T-helper 1 cell (primary cell): ENCODE measurements at places on chromosomes 11 and 22.
A peak's percentile ranks its signal among the peaks of the same experiment; 100 is the strongest.

DNA sequence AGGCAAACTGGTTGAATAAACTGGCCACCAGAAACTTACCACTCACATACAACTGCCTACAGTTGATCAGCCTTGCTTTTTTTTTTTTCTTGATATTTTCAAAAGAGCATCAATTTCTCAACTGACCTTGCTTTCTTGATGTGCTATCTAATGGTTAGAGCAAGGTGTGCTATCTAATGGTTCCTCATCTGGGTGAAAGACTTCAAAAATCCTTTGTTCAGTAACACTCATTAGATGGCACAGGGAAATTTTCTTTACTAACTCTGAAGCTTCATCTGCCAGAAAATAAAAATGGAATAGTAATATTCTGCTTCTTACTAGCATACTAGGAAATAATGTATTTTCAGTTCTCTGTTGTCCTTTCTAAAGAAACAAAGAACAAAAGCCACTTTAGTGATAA lies 51.2 kb upstream of the RAPSN start:
- DNase-seq, result no peak

DNA sequence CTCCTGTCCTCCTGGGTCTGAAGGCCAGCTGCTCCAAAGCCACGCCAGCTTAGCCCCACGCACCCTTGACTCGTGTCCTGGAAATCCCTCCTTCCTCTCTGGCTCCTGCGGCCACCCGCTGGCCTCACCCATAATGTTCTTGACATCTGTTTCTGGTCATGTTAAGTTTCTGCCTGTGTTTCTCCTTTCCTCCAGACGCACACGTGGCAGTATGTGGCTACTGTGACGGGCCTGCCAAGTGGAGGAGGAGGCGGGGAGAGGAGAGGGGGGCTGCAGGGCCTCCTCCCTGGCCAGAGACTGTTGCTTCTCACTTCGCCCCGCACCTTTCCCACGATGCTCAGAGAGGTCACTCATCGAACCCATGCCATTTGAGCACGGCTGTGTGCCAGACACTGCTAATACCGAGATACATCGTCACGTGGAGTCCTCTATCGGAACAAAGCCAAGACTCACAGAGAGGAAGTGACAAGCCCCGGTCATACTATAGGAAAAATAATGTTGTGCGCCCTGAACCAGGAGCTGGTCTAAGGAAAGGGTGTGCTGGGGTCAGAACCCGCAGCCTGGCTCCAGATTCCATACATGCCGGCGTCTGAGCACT lies 11.5 kb downstream of the C1QTNF6 start:
- DNase-seq, result peak; percentile 2

DNA sequence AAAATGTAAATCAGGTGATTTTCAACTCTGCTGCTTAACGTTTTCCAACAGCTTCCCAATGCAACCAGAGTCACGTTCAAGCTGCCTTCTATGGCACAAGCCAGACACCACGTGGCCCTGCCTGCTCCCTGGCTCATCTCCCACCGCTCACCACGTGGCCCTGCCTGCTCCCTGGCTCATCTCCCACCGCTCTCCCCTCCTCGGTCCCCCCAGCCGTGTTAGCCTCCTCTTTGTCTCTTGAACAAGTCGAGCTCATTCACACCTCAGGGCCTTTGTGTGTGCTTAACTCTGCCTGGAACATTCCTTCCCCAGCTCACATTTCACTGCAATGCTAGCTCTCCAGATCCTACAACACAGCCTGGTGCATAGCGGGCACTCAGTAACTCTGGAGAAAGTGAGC lies 307.6 kb downstream of the CTTN start:
- no peak for DNase-seq

DNA sequence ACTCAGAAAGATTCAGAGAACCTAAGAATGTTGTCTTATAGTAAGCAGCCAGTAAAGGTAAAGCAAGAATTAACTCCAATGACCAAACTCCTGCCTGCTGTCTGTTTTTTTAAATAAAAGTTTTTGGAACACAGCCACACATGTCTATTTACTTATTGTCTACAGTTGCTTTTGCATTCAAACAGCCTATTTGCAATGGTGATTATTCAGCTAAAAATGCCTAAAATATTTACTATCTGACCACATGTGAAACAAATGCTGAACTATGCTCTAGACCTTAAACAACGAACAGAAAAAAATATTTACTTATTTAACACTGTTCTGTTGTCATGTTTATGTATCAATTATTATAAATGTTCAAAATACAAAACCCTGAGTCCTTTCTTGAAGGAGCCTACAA lies 1246.6 kb downstream of the FAM181B start:
- DNase-seq, result no peak

DNA sequence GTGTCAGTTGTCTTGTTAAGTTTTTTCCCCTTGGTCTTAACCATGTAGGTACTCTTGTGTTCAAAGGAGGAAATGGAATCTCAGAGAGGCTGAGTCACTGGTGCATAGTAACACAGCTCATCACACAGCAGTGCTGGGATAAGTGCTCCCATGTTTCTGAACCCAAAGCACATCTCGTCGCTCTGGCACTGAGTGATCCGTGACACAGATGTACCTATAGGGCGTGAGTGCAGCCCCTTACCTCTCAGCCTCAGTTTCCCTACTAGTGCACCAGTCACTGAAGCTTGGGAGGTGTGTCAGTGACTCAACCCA lies 234.0 kb downstream of the ST3GAL4 start:
- DNase-seq, result no peak

GRCh38 chr11:34613552-34614056 lies 7.3 kb upstream of the EHF start:
- no peak for DNase-seq

DNA sequence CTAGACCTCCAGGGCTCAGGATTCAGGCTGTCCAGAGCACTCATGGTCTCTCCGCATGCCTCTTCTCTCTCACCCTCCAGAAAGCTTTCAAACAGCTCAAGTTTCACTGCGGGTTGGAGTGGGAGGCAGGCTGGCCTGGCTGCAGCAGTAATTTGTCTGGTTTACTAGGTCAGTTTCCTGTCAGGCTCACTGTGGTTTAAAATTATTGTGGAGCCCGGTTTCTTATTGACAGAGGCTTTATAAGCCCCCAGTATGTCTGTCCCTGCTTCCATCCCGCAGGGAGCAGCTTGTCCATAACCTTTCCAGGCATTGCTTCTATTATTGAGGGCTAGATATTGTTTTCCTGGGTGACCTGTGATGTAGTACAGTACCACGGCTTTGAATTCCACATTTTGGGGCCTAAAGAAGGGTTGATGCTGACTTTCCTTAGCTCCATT lies 235.3 kb upstream of the SORL1-AS1 start:
- no peak for DNase-seq

DNA sequence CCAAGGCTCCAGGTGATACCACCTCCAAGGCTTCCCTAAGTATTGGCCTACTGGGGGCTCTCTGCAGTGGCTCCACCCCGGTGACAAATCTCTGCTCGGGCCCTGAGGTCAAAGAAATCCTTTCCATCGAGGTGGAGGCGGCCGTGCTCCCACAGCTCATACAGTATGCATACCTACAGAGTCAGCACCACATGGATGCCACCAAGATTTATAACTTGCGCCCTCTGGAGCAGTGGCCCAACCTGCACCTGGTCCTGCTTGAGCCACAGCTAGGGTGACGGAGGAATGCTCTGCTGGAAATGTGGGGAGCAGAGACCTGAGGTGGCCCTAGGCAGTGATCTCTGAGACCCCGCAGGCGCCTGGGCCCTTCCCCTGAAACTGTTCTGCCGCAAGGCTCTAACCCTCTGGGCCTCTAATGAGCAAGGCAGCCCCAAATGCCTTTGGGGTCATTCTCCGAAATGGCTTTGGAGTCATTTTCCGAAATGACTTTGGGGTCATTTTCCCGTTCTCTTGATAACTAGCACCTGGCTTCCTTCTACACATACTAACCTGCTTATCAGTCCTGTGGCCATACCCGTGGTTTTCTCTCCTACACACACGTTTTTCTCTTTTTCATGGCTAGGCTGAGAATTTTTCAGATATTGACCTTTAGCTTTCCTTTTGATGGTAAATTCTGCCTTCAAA lies 33.9 kb downstream of the TMEM45B start:
- no peak for DNase-seq

DNA sequence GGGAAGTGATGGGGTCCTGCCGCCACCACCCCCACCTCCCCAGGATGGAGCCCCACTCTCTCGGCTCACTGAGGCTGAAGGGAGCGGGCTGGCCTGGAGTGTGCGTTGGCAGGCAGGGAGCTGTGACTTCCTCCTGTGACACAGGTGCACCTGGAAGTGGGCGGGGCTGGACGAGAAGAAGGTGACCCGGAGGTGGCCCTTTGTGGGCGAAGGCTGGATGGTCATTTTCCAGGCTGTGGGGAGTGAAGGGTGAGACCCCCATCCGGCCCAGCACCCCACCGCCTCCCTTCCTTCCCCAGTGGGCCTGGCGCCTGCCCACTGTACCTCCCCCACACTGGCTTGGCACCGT lies 15.3 kb downstream of the IL17REL start:
- no peak for DNase-seq

DNA sequence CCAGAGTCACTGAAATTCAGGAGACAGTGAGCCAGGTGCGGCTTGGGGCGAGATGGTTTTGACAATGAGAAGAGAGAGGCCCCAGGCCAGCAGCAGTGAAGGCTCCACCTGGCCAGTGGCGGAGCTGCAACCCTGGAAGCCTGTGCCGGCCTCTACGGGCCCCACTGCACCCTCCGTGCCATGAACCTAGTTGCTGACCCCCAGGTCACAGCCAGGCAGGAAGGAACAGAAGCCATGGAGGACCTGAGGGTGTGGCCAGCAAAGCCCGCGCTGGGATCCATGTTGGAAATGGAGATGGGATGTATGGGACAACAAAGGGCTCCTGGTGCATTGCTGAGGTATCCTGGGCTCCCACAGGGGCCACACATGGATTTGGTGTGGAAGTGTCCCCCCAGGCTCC lies 1528.5 kb downstream of the BRD1 start:
- DNase-seq, result no peak

DNA sequence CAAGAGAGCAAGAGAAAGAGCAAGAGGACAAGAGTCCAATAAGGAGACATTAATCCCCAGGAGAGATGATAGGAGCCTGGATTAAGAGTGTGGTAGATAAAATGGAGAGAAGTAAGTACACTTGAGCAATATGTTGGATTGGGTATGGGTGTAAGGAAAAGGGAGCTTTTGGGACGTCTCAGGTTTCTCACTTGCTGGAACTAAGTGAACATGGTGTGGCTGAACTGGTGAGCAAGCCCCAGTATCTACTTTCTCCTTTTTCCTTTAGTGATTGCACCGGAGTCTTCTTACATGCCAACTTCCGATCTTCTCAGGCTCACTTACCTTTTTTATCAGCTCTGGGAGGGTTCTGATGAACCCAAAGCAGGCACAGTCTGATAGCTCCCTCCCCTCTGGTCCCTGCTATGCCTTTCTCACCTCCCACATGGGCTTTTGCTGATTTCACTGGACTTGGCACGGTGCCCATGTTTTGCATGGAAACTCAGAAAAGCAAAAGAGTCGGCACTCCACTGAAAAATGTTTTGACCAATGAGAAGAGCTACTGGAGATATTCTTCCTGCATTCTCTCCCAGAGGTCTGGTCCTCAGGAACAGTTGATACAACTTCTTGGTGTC lies 14.5 kb upstream of the APLNR start:
- DNase-seq, result no peak

DNA sequence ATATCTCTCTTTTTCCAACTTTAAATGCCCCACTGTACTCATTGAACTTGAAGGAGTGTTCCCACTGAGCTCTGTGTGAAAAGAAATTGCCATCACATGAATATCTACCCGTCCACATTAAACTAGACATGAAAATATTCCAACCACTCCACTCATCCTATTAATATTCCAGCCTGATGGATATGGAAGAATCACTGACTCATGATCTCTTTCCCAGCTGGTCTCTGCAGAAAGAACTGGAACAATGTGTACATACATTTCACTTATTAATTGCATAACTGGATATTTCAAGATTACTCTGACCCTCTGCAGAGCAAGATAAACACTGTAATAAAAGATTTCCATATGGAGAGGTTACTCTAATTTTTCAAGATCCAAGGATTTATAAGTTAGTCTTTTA lies 711.1 kb upstream of the LRRC4C start:
- DNase-seq, result no peak

GRCh38 chr22:19765477-19766239 lies 5.1 kb downstream of the TBX1 start:
- no peak for DNase-seq

GRCh38 chr22:45212306-45212709 lies 28.4 kb downstream of the KIAA0930 start:
- no peak for DNase-seq

DNA sequence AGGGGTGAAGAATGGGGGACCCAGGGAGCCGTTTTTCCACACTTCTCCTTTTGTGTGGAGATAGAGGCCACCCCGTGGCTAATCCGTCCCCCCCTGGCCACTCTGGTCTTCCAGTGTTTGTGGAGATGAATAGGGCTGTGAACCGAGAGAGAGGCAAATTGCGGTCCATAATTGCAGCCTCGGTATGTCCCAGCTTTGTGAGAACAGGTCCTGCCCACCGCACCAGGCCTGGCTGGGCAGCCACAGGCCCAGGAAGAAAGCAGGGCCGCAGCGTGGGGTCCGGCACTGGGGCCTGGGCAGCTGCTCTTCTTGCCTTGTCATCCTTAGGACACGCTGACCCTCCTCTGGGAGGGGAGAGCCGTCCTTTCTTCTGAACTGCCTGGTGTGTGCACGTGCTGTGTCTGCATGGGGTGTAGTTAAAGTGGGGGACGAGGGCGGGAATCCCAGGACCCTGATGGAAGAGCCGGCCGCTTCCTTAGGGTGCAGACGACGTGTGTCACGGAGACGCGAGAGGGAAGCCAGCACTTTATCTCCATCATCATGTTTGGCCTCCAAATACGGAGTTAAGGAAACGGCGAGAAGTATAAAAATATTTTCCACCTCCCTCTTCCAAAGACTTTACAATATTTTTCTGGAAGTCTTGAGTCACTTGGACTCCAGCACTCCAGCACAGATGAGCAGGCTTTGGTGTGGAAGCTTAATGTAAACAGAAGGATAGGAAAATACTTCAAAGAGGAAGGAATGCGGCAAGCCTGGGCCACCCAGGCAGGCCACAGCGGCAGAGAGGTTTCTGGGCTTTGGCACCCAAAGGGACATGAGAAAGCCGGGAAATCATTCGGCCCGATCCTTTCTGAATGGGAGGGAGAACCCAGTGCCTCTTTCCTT lies 1248.4 kb downstream of the BRD1 start:
- DNase-seq, result no peak

DNA sequence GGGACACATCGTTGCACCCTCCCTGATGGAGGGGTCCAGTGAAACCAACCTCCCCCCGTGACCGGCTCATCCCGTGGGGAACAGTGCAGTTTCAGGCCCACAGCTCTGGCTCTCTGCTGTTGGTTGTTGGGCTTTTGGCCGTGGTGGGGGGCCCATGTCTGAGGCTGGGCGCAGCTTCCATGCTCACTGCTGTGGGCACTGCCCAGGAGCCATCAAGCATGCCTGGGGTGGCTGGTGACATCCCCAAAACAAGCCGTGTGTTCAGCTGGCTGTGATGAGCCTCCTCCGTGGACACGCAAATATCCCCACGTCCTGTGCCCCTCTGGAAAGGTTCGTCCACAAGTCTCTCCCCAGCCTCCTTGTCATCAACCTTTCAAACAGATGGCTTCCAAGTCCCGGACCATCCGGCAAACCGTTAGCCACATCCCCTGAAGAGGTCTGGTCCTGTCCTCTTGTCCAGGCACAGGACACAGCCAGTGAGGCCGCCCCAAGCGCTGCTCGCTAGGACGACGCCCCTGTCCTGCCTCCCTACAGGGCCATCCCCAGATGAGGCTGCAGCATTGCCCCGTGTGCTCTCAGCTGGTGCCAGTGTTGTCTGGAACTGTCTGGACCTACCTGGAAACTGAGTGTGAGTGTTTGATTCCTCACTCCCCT lies 29.4 kb upstream of the BRSK2 start:
- no peak for DNase-seq

- no peak for DNase-seq
Observed at GRCh38 chr11:10784232-10785145, 24.2 kb downstream of the EIF4G2 start.
